ENCODE measurements at places on chromosomes 1 and 21. TPM values are rescaled to one million over a fixed set of nuclear protein-coding genes. Genes with fewer than 3 reads are reported as not detected.
A peak's percentile ranks its signal among the peaks of the same experiment; 100 is the strongest.

DNA sequence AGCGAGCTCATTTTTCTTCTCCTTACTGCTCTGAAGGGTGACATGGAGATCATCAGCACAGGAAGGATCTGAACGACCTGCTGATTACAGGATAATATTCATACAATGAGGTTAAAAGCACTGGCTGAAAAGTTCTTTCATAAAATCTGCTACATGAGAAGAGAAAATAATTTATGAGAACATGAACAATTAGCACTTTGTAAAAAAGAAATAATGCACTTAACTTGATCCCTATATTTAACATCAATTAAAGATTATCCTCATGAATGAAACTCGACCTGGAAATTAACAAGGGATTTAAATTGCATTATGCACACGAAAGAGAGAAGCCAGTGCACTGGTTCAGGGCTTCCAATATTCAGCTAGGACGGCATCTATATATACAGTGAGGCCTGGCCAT lies 46.6 kb downstream of the RRAGC start:
- H3K36me3 ChIP-seq, result no peaks in the 10 kb centered on the region
- H3K27ac ChIP-seq, result no peak overlapping the region
- no peak overlapping the region for H3K4me3 ChIP-seq
- H3K27me3 ChIP-seq, result peaks cover 82% of the 10 kb centered on the region
- H3K4me1 ChIP-seq, result no peaks in the 10 kb centered on the region

- no peaks in the 10 kb centered on the region for H3K27me3 ChIP-seq
- no peaks in the 10 kb centered on the region for H3K36me3 ChIP-seq
- H3K27ac ChIP-seq, result no peak overlapping the region
- no peak overlapping the region for H3K4me3 ChIP-seq
- peak; percentile 34 for DNase-seq
Measured at GRCh38 chr1:183571678-183572268, 18.5 kb downstream of the NCF2 start.

Gene TSTD1
- not detected for total RNA-seq

Gene IQGAP3
- 12.5 TPM for total RNA-seq

- no peak overlapping the region for H3K27ac ChIP-seq
- H3K4me3 ChIP-seq, result no peak overlapping the region
- no peaks in the 10 kb centered on the region for H3K4me1 ChIP-seq
- H3K36me3 ChIP-seq, result no peaks in the 10 kb centered on the region
- DNase-seq, result no peak
Measured at GRCh38 chr1:103901072-103901471, 151.4 kb downstream of the AMY1C start.

Gene TMCO4
- 25.9 TPM for total RNA-seq

Gene NECTIN4
- not detected for total RNA-seq

Gene PPFIA4
- total RNA-seq, result 16.1 TPM

GRCh38 chr1:26320896-26321295 lies 3.1 kb downstream of the CD52 start:
- H3K4me3 ChIP-seq, result no peak overlapping the region
- H3K4me1 ChIP-seq, result peaks cover 10% of the 10 kb centered on the region

Gene FAF1
- total RNA-seq, result 49.1 TPM

DNA sequence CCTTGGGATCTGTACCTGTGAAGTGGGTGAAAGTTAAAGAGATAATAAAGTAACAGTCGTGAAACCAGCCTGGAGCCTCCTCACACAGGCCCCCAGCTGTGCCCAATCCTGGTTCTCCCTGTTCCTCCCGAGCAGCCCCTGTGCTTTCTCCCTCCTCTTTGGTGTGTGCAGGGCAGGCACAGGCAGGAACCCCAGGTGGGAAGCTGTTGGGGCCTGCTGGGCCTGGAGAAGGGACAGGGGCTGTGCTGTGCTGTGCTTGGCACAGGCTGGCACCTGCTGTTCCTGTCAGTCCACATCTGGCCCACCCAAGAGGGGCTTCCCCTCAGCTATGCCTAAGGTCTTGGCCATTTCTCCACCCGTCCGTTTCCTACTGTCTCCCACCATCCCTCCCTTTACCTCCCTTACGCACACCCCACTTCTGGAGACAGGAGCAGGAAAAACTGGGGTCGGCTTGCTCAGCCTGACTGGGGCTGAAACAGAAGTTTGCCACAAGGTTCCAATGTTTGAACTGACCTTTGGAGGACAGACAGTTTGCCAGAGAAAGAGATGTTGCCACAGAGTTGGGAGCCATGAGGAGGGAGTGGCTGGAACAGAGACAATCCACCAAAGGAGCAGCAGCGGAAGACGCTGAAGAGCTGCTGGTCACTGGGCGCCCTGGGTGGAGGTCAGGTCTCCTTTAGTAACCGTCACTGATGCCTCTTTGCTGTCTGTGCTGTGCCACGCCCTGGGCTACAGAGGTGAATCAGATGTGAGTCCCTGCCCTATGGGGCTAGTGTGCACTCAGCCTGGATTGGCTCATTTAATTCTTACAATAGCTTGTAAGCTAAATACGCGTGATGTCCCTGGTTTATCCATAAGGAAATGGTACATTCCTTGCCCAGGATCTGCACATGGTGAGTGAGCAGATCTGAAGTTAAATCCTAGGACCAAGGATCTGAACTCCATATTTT lies 18.8 kb upstream of the ARTN start:
- no peaks in the 10 kb centered on the region for H3K36me3 ChIP-seq
- H3K27me3 ChIP-seq, result no peaks in the 10 kb centered on the region
- H3K4me1 ChIP-seq, result peaks cover 14% of the 10 kb centered on the region
- DNase-seq, result peak; percentile 9
- no peak overlapping the region for H3K4me3 ChIP-seq
- no peak overlapping the region for H3K27ac ChIP-seq
